Stimulated activated memory B cell treated with anti-CD40 and anti-IgM and Interleukin-4, amounts not matched to agents 10 μg/mL and 1 μg/mL and 100 μg/mL, for 72 hours (primary cell): ENCODE measurements at places on chromosomes 5 and 9.

DNA sequence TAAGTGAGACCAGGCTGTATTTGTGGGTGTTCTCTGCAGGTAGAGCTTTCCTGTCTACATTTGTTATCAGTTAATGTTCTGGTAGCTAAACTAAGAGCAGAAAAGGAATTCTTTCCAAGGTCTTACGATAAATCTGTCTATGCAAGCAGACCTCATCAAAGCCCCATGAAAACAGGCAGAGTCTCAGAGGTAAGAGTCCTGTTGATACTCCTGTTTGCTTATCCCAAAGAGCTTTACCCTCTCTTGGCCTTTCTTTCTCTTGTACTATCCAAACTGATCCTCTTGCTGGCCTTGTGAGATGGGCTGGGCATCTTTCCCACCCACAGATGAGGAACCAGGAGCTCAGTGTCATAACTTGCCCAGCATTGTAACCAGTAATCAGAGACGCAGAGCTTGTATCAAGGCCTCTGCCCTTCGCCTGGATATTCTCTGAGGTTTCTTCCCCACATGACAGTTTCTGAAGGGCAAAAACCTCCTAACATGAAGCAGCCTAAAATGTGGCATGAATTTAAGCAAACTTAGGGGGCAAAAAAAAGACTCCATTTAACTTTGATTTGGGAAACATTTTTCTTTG is 33.5 kb downstream of the PRKACG start:
- ATAC-seq, result no peak

DNA sequence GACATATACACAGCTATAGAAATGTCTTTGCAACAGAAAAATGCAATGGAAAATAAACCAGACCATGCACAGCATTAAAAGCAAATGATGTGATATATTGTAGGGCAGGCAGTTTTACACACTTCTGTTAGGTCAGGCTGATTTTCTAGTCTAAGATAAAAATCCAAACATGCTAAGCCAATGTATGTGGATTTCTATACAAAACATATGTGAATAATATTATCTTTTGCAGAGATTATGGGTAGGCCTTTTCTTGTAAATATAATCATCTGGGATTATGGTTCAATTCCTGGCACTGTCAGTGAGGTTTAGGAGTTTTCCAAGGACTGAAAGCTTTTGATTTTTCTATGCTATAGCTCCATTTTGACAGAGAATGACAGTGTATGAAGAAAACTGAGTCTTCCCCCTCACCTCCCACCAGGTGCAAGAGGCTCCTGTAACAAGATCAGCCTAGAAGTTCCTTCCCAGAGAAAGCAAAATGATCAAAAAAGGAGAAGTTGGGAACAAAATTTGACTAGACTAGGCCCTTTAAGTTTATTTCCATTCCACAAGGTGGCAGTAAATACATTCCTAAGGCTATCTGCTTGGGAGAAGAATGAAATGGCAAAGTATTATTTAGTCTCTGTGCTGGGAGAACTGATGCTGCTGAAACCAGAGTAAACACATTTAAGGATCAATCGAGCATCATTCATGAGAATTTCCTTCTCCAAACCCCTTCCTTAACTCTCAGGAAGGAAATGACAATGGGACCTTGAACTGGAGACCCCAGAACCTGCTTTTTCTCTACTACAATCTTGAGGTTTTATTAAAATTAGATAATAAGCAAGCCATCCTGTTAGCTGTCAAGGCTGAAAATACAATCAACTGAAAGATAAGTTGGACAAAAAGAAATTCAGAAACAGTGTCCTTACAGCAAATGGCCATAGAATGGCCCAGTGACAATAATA is 133.0 kb upstream of the TUT7 start:
- ATAC-seq, result no peak

DNA sequence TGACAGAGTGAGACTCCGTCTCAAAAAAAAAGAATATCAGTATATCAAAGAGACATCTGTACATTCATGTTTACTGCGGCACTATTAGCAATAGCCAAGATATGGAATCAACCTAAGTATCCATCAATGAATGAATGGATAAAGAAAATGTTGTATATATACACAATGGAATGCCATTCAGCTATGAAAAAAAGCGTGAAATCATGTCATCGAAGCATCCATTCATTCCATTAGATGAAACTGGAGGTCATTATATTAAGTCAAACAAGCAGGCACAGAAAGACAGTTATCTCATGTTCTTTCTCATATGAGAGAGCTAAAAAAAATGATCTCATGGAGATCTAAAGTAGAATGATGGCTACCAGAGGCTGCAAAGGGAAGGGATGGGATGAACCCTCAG is 180.9 kb upstream of the TLX3 start:
- no peak for ATAC-seq

GRCh38 chr5:148663509-148663908 is 9.2 kb upstream of the HTR4 start:
- no peak for ATAC-seq

DNA sequence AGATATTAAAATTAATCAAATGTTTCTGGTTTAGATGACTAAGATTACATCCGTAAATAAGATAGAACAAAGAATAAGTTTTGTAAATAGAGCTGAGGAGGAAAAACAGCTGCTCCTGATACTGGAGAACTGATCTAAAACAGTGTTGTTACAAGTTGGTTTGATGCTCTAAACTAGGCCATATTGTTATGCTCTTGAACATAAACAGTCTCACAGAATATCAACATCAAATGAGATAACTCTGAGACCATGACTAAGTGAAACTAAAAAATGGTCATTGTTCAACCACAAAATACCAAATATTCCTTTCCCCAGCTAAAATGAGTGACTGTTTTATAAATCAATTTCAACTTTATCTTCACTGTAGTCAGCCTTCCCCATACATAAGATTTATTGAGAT is 16.5 kb upstream of the SRFBP1 start:
- ATAC-seq, result no peak

DNA sequence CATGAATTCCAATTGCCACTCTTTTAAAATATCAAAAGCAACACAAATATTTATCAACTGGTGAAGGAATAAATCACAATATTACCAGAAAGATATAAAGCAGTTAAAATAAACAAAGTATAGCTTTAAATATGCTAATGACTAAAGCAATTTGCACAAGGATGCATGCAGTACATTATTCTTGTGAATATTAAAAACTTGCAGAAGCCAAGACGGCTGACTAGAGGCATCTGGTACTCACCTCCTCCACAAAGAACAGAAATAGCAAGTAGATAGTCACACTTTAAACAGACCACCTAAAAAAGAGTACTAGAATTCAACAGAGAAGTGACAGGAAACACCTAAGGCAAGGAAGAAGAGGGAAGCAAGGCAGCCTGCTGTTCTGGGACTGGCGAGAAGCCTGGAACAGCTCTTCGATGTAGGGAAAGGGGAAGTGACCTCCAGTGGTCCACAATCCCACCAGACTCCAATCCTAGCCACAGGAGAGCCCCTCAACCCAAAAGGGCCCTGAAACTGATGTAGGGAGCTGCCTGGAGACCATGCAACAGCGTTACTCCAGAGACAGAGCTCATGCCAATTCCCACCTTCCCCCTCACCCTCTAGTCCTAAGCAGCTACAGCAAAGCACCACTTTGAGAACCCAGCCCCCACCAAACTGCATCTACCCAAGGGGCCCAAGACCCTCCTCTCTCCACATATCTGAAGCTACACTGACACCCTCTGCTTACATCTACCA is 86.3 kb downstream of the LPAR1 start:
- ATAC-seq, result no peak

GRCh38 chr5:65332591-65332990 is 149.1 kb downstream of the ADAMTS6 start:
- no peak for ATAC-seq

DNA sequence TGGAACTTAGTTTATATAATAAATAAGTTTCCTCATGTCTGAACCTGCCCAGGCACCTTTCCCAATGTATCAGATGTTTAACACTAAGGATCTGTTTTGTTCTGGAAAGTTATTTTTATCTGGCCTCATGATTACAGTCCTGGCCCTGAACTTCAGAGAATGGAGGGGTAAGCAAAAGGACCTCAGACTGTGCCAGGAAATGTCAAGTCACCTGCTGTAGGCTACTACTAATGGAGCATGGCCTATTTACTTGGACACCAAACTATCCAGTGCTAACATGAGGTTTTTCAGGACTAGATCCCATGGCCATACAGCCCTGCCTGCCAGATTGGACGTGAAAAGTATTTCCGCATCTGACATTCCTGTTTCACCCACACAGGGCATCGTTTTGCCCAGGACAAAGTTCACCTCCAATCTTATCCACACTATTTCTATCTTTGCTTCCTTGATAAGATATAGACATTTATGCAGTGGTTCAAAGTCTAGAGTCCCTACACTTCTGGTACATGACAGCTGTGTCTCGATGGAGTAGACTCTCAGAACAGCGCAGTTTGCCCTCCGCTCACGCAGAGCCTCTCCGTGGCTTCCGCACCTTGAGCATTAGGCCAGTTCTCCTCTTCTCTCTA is at the start of gene BTNL8:
BTNL8 (plus strand) TSS at position 539 of the 626 bp plus-strand sequence. CDS start 152 bp downstream, outside the sequence.
- ATAC-seq, result no peak

DNA sequence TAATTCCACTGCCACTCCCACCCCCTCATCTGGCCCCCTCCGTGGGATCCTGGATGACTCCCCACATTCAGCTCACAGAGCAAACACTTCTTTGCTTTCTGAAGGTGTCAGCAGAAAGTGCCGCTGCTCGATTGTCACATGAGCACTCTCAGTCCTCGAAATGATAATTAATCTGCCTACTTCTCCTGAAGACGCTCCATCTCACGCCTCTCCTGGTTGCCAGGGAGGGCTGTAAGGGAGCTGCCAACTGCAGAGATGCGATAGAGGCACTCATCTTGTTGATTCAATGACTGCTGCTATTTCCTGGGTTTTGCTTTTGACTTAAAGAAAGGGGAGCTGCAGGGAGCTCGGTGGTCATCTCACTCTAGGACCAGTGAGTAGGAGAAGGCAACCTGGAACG is 206.5 kb downstream of the DAB2IP start:
- ATAC-seq, result no peak

- no peak for ATAC-seq
These were observed 17.5 kb upstream of the NDUFS4 start for GRCh38 chr5:53542926-53543325.

DNA sequence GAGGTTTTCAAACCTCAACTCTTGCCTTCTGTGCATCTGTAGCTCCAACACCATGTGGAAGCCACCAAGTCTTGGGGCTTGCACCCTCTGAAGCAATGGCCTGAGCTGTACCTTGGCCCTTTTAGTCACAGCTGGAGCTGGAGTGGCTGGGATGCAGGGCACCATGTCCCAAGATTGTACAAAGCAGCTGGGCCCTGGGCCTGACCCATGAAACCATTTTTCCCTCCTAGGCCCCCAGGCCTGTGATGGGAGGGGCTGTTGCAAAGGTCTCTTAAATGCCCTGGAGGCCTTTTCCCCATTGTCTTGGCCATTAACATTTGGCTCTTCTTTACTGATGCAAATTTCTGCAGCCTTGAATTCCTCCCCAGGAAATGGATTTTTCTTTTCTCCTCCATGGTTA is 11.8 kb upstream of the ENTREP1 start:
- ATAC-seq, result no peak

GRCh38 chr5:130706696-130707095 is 458.4 kb downstream of the HINT1 start:
- no peak for ATAC-seq

GRCh38 chr5:89686081-89686765 is 723.3 kb downstream of the CETN3 start:
- ATAC-seq, result no peak

DNA sequence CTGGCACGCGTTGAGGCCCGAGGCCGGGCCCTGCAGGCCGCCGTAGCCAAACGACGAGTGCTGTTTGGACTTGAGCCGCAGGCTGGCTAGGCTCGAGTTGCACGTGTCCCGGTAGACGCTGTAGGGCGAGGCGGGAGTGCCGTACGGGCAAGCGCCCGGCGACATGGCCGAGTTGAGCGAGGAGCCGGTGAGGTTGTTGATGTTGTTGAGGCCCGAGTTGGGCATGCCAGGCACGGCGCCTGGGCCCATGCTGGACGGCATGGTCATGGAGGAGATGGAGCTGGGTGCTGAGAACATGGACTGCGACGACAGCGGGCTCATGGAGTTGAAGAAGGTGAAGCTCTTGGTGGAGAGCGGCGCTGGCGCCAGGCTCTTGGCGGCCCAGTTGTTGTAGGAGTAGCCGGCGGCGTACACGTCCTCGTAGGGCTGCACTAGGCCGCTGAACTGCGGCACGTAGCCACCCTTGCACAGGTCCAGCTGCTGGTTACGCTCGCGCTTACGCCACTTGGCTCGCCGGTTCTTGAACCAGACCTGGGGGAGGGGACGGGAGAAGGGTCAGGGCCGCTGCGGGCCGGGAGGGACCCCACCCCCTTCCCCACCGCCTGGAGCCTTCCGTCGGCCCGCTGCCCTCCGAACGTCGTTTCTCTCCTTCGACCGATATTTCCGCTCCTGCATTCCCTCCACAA is 5.1 kb downstream of the PITX1 start:
- no peak for ATAC-seq

DNA sequence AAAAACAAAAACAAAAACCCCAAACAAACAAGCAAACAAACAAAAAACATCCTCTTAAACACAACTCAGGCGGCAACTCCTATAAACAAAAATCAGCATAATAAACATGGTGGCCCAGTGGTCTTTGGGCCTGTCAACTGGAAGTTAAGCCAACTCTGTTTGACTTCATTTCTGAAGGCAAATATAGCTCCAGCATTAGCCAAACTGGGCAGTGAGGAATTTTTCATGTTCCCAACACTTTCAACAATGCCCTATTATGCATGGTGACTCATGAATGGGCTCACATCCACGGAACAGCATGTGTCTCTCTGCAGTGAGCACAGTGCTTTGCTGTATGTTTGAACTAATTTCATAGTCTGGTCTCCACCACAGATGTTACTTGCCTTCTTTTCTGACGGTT is 143.9 kb upstream of the STC2 start:
- ATAC-seq, result no peak

GRCh38 chr5:107430071-107430625 is 240.6 kb downstream of the EFNA5 start:
- ATAC-seq, result no peak
